ENCODE measurements at places on chromosomes 6 and 20. TPM values are rescaled to one million over a fixed set of nuclear protein-coding genes. Genes with fewer than 3 reads are reported as not detected.
A peak's percentile ranks its signal among the peaks of the same experiment; 100 is the strongest.

Gene SIRPA
- 2.9 TPM for total RNA-seq

Gene OR12D3
- total RNA-seq: not detected

Gene ACTL10
- total RNA-seq: 1.9 TPM

Gene COL21A1
- total RNA-seq: 6.1 TPM

Gene SLC22A7
- total RNA-seq: not detected

Gene PROKR2
- 2.1 TPM for total RNA-seq

Gene DEFB124
- total RNA-seq: 0.52 TPM

Gene RNF144B
- 9.0 TPM for total RNA-seq

GRCh38 chr6:46022106-46022948 is 6.7 kb upstream of the CLIC5 start:
- no peak for DNase-seq
- no peak overlapping the region for H3K4me3 ChIP-seq

DNA sequence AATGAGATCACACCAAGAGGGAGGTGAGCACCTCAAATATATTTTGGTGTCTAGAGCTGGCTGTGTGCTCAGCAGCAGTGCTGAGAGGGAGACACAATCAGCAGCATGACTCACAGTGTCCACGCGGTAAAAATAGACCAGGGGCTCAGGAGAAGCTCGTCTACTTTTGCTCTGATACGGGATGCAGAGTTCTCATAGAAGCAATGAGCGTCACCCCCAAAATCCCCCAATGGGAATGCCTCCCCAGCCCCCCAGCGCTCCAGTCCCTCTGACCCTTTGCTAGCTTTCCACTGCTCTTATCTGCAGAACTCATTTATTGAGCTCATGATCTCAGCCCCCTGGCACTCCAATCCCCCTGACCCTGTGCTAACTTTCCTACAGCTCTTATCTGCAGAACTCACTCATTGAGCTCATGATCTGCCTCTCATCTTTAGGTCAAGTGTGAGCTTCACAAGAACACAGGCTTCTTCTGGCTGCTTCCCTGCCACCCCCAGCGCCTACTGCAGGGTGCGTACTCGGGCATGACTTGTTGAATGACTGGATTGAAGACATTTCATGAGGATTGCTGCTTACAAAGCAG is 34.0 kb downstream of the SYNDIG1 start:
- DNase-seq: no peak
- no peaks in the 10 kb centered on the region for H3K4me1 ChIP-seq
- no peak overlapping the region for H3K27ac ChIP-seq
- H3K36me3 ChIP-seq: no peaks in the 10 kb centered on the region
- H3K4me3 ChIP-seq: no peak overlapping the region
- H3K27me3 ChIP-seq: no peaks in the 10 kb centered on the region

- peaks cover 21% of the 10 kb centered on the region for H3K4me1 ChIP-seq
- no peak overlapping the region for H3K4me3 ChIP-seq
- H3K27ac ChIP-seq: no peak overlapping the region
- no peak for DNase-seq
- no peaks in the 10 kb centered on the region for H3K27me3 ChIP-seq
These were observed 14.4 kb downstream of the TNFAIP3 start for GRCh38 chr6:137881522-137881886.

DNA sequence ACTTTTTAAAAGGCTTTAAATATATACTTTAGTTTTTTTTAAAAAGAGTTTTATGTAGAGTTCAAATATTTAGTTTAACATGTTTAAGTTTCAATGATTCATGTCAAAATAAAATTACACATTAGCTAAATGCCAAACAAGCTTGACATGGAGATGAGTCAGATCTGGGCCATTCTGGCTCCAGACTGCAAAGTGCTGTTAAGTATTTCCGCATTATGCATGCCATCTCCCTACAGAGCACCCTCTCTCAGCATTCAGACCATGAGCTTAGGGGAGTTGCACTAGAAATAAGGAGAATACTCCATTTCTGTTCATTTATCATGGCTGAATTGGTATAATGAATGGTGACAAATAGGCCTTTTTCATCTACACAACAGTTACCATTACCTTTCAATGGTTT is 21.5 kb upstream of the HS3ST5 start:
- H3K4me1 ChIP-seq: peaks cover 52% of the 10 kb centered on the region
- H3K27me3 ChIP-seq: no peaks in the 10 kb centered on the region
- H3K36me3 ChIP-seq: no peaks in the 10 kb centered on the region
- no peak overlapping the region for H3K4me3 ChIP-seq

DNA sequence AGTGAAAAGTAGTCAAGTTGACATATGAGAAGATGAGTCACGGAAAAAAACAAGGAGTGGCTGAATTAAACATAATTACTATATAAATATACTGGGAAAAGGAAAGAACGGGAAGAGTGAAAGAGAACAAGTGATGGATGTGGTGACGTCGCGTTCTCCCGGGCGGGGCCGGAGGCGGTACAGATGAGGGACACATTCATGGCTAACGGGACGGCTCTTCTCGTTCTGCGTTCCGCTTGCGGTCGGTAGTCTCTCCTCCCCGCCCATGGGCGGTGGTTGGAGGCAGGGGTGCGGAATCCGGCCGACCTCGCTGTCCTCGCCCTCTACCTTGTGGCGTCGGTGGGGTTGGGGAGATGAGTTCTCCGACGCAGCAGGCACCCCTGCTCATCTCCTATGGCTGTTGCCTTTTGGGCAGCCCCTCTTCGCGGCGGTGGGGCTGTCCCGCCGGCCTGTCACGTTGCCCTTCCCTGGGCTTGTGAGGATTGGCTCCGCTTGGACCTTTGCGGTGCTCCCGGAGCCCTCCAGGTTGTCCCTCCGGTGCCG is 22.5 kb downstream of the HLA-G start:
- peak; percentile 62 for DNase-seq
- H3K4me1 ChIP-seq: no peaks in the 10 kb centered on the region
- peaks cover 44% of the 10 kb centered on the region for H3K27me3 ChIP-seq
- peak overlapping the region; percentile 49 for H3K4me3 ChIP-seq
- no peak overlapping the region for H3K27ac ChIP-seq

- no peaks in the 10 kb centered on the region for H3K27me3 ChIP-seq
- H3K4me3 ChIP-seq: no peak overlapping the region
- H3K27ac ChIP-seq: 0 out of 2 replicates have a peak overlapping the region, but pooled peaks have one; percentile 20
- DNase-seq: no peak
These were observed 111.5 kb downstream of the TIAM2 start for GRCh38 chr6:155106456-155107115.

GRCh38 chr6:104537872-104538271 is 321.8 kb downstream of the HACE1 start:
- no peak for DNase-seq
- H3K27me3 ChIP-seq: no peaks in the 10 kb centered on the region
- no peak overlapping the region for H3K27ac ChIP-seq
- H3K4me3 ChIP-seq: no peak overlapping the region
- H3K4me1 ChIP-seq: no peaks in the 10 kb centered on the region

DNA sequence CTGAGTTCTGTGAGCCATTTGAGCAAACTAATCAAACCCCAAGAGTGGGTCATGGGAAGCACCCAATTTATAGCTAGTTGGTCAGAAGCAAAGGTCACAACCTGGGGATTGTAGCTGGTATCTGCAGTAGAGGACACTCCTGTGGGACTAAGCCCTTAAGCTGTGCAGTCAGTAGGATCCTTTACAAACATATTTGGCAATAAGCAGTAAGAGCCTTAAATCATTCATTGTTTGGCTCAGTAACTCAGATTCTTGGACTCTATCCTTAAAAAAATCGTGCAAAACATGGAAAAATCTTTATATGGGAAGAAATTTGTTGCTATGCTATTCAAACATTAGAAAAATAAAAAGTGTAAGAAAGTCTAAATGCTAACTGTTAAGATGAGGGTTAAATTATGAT is 29.9 kb downstream of the FRK start:
- no peaks in the 10 kb centered on the region for H3K27me3 ChIP-seq
- H3K27ac ChIP-seq: no peak overlapping the region
- peaks cover 6% of the 10 kb centered on the region for H3K4me1 ChIP-seq
- no peak for DNase-seq
- H3K4me3 ChIP-seq: no peak overlapping the region

- no peak for DNase-seq
- no peaks in the 10 kb centered on the region for H3K4me1 ChIP-seq
- no peak overlapping the region for H3K27ac ChIP-seq
- no peak overlapping the region for H3K4me3 ChIP-seq
These were observed 43.7 kb downstream of the CCDC170 start for GRCh38 chr6:151537556-151537955.

DNA sequence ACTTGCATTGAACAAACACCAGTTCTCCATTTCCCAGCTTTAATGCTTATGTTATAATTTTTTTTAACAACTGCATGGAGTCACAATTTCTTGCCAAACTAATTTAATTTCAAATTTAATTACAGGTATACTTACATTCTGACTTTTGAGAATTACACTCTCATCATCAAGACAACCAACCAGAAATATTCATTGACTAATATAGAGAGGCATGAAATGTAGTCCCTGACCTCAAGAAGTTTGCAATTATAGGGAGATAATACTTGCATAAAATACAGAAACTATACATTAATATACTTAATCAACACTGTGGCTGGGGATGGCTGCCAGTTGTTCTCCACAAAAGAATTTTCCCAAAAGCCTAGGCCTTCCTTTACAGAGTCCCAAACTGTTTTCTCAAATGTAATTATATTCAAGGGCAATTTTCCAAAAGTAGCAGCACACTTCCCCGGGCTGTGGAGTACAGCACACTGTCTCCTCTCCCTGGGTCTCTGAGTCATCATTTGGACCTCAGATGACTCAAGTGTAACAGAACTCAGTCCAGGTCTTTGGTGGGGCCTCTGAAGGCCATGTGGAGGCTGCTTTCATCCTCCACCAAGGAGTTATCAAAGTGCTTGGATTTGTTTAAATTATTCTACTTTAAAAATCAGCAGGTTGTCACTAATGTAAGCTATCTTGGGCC is 114.1 kb downstream of the KIF16B start:
- no peaks in the 10 kb centered on the region for H3K27me3 ChIP-seq
- DNase-seq: no peak
- no peaks in the 10 kb centered on the region for H3K4me1 ChIP-seq
- no peaks in the 10 kb centered on the region for H3K36me3 ChIP-seq

GRCh38 chr20:30168025-30168799 is 1089.3 kb upstream of the DEFB115 start:
- no peak overlapping the region for H3K4me3 ChIP-seq
- no peaks in the 10 kb centered on the region for H3K36me3 ChIP-seq
- peak; percentile 4 for DNase-seq
- H3K27ac ChIP-seq: no peak overlapping the region
- H3K4me1 ChIP-seq: no peaks in the 10 kb centered on the region

GRCh38 chr20:16607364-16608276 is 34.4 kb upstream of the KIF16B start:
- no peaks in the 10 kb centered on the region for H3K27me3 ChIP-seq
- DNase-seq: no peak
- no peaks in the 10 kb centered on the region for H3K36me3 ChIP-seq
- H3K4me3 ChIP-seq: no peak overlapping the region
- H3K4me1 ChIP-seq: no peaks in the 10 kb centered on the region

DNA sequence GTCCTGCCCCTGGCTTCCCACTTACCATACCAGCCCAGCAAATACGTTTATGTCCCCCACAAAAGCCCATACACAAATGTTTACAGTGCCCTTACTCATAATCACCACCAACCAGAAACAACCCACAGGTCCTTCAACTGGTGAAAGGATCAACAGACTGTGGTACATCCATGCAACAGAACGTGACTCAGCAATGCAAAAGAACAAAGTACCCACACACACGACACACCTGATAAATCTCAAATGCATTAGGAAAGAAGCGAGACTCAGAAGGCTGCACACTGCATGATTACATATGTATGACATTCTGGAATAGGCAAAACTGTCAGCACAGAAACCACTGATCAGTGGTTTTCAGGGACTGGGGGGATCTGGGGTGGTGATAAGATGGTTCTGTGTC is 20.5 kb downstream of the NCR2 start:
- H3K36me3 ChIP-seq: no peaks in the 10 kb centered on the region
- no peak overlapping the region for H3K27ac ChIP-seq
- no peaks in the 10 kb centered on the region for H3K27me3 ChIP-seq
- DNase-seq: no peak
- no peak overlapping the region for H3K4me3 ChIP-seq

DNA sequence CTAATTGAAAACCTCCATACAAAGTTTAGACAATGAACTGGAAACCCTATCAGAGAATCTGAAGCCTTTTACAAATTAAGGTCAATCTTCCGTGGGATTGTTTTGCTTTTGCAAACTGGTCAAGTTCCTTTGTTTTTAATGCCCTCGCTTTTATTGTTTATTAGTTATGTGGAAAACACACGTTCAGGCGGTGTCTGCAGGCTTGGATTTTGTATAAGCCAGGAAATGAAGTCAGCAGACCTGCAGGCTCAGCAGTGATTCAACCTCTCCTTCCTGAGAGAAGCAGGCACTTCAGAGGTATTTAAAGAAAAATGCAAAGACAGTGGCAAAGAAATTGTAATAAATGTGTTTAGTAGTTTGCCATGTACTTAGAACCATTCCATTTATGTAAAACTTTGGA is 103.4 kb upstream of the PDE10A start:
- peaks cover 7% of the 10 kb centered on the region for H3K27me3 ChIP-seq
- no peaks in the 10 kb centered on the region for H3K36me3 ChIP-seq
- no peak overlapping the region for H3K27ac ChIP-seq
- DNase-seq: no peak

- no peak overlapping the region for H3K27ac ChIP-seq
- peaks cover 9% of the 10 kb centered on the region for H3K4me1 ChIP-seq
- H3K36me3 ChIP-seq: no peaks in the 10 kb centered on the region
- no peaks in the 10 kb centered on the region for H3K27me3 ChIP-seq
- no peak for DNase-seq
- no peak overlapping the region for H3K4me3 ChIP-seq
These were observed 98.4 kb downstream of the DLGAP4 start for GRCh38 chr20:36404435-36404978.

GRCh38 chr6:132314432-132314831 is 86.8 kb downstream of the MOXD1 start:
- no peak for DNase-seq
- H3K36me3 ChIP-seq: no peaks in the 10 kb centered on the region
- H3K4me3 ChIP-seq: no peak overlapping the region
- no peaks in the 10 kb centered on the region for H3K4me1 ChIP-seq
- no peaks in the 10 kb centered on the region for H3K27me3 ChIP-seq

Data from GM23338 (cell line).